ENCODE measurements at places on chromosomes 12 and 14.

DNA sequence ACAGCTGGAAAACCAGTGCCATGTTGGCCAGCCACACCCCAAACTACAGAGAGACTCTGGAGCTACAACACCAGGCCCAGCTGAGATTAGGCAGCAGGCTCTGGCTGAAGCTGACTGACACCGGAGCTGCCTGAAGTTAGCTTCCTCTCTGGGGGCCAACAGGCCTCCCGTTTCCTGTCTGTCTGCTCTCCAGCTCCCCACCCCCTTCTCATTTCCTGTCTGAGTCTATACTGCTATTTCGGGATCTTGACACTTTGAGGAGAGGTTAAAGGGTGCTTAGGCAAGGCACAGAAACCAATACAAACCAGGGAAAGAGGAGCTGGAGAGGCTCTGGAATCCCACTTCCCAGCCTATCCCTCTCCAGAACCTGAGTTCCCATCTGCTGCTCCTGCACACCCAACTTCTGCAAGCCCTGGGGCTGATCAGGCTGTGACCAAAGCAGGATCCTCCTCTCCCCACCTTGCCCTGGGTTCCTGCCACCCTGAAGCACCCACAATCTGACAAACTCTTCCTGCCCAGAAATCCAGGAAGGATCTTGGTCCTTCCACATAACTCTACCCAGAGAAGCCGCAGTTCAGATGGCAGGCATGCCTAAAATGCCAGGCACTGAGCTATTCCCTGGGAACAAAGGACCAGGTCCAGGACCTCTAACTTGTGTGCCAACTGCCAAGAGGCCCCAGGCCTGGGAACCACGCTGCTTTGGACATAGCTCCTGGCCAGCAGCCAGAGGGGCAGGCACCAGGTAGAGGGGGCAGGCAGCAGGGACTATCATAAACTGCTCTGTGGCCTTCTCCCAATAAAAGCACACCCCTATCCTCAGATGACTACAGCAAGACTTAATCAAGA lies 39.9 kb downstream of the PRPF40B start:
- DNase-seq, result peak; percentile 61

DNA sequence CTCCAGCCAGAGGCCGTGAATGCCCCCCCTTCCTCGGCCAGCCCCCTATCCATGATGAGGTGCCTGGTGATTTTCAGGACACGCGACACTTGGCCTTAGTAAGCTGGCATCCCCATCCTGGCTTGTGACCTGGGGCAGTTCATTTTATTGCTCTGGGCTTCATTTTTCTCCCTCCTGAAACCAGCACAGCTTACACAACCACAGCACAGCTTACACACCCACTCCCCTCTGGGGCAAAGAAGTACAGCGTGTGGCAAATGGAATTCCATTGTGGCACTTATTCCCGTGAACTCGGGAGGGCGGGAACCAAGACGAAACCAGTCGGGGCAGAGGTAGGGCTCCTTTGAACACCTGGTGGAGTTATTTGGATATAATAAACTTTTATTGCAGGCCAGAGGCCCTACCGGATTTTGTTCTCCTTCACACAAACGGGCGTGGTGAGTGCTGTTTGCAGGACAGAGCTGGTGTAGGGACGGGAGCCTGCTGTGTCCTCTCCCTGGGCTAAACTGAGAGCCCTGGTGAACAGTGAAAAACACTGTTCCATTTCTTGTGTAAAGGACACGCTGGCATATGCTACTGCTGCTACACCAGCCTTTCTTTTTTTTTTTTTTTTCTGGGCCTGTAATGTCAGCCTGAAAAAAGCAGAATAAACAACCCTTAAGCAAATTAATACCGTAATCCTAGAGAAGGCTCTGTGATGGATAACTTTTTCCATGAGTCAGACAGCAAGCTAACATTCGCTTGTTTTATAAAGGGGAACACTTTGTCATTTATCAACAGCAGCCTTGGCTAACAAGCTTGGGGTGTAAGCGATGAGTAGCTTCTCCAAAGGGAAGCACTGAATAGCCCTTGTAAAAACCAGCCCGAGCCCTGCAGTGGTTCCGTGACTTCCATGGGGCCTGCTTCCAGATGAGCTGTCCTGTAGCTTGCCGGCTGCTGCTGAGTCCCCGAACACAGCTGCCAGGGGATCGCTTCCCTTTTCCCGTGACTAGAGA lies 29.3 kb downstream of the CD9 start:
- DNase-seq, result peak; percentile 79

DNA sequence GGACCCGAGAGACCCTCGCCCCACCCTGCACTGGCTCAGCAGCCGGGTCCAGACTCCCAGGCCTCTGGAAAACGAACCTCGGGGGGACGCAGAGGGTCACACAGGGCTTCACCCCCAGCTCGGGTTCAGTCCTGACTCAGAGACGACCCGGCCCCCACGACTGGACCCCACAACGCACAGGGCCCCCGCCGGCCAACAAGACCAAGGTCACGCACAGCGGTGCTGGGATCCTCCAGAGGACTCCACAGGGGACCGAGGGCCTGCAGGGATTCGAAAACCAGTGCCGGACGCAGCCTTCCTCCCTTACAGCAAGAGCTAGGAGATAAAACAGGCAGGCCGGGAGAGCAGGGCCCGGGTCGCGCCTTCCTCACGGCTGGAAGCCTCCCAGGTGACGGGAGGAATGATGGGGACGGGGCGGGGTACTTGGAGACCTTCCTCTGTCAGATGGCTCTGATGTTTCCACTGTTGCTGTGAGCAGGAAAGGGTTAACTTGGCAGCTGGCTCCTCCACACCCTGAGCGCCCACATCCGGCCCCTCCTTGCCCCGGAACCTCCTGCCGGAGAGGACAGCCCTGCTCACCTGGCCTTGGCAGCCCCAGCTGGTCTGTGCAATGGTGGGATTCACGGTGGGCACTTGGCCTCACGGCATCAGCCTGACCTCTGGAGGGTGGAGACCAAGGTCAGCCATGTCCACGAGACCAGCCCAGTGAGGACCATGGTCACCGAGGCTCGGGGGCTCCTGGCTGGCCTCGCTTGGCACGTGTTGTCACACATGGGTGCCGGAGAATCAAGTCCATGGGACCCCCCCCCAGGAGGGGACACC lies 46.2 kb downstream of the GALNT9 start:
- DNase-seq, result no peak

DNA sequence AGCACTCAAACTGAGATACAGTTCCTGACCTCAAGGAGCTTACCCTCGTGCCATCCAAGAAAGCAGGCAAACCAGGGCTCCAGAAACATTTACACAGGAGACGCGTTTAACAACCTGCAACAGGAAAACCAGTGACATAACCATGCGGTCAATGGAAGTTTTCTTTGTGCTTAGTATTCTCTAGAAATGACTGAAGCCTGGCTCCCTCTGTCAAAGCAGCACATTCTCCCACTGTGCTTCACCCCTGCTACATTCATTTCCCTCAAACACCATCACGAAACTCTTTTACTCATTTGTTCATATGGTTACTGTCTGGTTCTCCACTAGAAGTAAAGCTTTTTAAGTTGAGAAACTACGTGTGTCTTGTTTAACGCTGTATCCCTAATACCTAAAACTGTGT lies 161.3 kb upstream of the CCND2 start:
- no peak for DNase-seq

DNA sequence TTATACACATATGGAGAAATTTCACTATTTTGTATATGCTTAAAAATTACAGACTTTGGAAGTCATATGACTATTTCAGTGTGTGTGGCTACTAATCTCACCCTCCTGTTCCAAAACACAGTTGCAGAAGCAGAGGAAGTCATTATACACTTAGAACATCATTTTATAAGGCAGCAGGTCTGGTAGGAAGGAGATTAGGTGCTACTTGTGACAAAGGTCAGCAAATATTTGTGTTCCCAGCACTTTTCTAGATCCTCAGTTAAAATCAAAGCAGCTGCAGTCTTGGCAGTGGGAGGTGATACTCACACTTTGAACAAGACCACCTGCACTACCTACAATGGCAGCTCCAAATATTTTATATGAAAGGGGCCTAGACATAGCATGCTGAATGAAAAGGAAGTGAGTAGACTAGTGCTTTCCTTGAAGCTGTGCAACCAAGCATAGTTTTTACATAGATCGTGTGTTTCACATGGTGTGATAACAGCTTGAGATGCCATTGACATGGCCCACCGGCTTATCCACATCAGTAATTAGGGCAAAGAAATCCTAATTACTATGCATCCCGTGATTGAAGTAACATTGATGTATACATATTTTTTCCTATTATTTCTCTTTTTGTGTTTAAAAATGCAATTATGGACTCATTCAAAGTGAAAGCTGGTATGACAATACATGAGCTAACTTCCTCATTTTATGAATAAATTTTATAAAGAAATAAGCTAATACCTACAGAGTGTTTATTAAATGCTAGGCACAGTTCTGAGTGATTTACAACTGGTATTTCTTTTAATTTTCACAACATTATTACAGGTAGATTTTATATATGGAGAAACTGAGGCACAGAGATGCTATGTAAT lies 5.3 kb downstream of the GYS2 start:
- DNase-seq, result no peak

- DNase-seq, result no peak
Measured at GRCh38 chr12:5026342-5026938, 17.2 kb upstream of the KCNA5 start.

DNA sequence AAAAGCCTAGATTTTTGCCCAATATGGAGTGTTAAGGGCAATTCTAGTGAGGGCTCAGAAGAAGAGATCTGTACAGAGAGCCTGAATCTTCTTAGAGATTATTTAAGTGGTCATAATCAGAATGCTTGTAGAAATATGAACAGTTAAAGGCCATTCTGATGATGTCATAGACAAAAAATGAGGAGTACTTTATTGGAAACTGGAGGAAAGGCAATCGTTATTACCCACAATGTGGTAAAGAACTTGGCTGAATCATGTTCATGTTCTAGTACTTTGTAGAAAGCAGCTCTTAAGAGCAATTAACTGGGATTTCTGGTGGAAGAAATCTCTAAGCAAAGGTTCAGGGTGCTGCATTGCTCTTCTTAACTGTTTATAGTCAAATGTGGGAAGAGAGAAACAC lies 36.4 kb upstream of the SYT10 start:
- peak; percentile 10 for DNase-seq

DNA sequence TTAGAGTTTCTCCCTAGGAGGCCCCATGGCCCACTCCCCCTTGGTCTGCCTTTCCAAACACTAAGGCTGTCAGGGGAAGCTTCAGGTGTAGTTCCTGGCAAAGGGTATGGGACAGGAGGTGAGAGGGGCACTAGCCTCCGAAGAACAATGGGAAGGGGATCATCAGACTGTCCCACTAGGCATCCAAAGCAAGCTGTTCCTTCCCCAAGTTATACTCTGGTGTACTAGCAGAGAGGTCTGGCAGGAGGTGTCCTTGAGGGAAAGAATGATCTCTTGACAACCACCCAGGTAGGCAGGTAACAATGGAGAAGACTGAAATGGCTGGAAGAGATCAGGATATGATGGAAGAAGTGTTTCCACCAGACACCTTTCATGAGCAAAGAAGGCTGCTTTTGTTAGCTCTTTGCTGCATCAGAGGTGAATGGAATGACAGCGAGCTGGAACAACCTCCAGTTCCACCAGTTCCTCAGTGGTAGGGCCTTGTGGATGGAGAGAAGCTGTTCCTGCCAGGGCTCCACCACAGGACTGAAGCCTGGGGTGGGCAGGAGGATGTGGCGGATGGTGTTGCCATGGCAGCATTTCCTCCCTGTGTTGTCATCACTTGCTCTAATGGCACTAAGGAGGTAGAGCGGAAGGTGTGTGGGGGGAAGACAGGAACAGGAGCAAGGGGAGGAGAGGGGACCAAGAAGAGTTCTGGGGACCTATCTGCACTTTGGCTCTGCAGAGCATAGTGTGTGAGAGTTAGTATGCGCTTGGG lies 2.3 kb upstream of the AGAP2 start:
- DNase-seq, result no peak

- peak; percentile 67 for DNase-seq
Measured at GRCh38 chr12:76586764-76587395, 27.3 kb upstream of the OSBPL8 start.

- no peak for DNase-seq
Measured at GRCh38 chr14:56273155-56273554, 154.9 kb downstream of the PELI2 start.

DNA sequence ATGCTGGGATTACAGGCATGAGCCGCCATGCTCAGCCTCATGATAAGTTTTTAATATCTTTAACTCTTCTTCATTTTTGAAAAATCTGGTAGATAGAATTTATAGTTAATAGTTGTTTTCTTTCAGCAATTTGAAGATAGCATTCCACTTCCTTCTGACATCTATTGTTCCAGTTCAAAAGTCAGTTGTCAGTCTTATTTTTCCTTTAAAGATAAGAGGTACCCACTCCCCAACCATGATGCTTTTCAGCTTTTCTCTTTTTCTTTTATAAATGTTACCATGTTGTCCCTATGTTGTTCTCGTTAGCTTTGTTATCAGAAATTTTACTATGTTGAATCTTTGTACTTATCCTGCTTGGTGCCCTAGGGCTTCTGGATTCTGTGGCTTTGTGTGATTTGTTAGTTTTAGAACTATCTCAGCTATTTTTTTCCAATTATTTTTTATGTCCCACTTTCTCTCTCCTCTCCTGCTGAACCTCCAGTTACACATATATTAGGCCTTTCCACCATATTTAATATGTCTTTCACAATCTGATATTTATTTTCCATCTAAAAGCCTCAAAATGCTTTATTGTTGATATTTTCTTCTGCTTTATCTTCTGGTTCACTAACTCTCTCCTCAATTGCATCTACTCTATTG lies 181.6 kb upstream of the FOXN3 start:
- DNase-seq, result peak; percentile 21

- no peak for DNase-seq
Measured at GRCh38 chr12:124491310-124491709, 76.1 kb downstream of the NCOR2 start.

DNA sequence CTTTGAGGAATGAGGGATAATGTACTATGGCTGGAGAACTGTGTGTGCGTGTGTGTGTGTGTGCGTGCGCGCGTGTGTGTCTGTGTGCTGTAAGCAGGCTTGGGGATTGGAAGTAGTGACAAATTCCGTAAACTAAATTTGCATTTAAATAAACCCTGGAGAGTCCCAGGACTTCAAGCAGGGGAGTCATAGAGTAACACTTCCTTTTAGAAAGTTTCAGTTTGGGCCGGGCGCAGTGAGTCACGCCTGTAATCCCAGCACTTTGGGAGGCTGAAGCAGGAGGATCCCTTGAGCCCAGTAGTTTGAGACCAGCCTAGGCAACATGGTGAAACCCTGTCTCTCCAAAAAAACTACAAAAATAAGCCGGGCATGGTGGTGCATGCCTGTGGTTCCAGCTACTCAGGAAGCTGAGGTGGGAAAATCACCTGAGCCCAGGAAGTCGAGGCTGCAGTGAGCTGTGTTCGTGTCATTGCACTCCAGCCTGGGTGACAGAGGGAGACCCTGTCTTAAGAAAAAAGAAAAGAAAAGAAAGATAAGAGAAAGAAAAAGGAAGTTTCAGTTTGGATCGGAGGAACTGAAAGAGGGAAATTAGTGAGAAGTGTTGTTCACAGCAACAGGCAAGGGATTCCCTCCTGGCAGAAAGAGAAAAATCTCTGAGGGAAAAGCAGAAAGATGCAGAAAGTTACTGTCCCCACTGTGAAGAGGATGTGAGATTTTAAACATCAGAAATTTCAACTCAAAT lies 222.7 kb upstream of the SOX5 start:
- DNase-seq, result no peak

GRCh38 chr14:31222834-31223233 lies 15.2 kb upstream of the HECTD1 start:
- no peak for DNase-seq
